ENCODE measurements at places on chromosomes 16 and 17.
A peak's percentile ranks its signal among the peaks of the same experiment; 100 is the strongest.

GRCh38 chr16:48244080-48244862 is at the start of gene LONP2:
LONP2 (plus strand) TSS chr16:48244300; CDS start chr16:48244389, 89 bp downstream.
- peak; percentile 92 for DNase-seq

- DNase-seq, result no peak
Measured at GRCh38 chr17:22142091-22142490, 449.8 kb downstream of the KCNJ18 start.

DNA sequence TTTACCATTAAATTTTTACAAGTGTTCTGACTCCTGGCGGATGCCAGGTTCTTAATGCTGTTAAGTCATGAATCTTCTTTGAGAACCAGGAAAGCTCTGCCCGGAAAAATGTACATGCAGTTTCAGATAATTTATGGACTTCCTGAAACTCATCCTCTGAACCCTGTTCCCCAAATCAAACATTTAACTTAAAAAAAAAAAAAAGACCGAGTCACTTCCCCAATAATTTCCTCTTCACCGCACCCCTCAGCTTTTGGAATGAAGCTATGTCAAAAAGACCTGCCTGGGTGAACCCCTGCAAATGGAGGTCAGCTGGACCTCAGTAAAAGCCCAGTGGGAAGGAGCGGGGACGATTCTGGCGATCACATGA is 15.0 kb downstream of the ZNF232 start:
- no peak for DNase-seq

DNA sequence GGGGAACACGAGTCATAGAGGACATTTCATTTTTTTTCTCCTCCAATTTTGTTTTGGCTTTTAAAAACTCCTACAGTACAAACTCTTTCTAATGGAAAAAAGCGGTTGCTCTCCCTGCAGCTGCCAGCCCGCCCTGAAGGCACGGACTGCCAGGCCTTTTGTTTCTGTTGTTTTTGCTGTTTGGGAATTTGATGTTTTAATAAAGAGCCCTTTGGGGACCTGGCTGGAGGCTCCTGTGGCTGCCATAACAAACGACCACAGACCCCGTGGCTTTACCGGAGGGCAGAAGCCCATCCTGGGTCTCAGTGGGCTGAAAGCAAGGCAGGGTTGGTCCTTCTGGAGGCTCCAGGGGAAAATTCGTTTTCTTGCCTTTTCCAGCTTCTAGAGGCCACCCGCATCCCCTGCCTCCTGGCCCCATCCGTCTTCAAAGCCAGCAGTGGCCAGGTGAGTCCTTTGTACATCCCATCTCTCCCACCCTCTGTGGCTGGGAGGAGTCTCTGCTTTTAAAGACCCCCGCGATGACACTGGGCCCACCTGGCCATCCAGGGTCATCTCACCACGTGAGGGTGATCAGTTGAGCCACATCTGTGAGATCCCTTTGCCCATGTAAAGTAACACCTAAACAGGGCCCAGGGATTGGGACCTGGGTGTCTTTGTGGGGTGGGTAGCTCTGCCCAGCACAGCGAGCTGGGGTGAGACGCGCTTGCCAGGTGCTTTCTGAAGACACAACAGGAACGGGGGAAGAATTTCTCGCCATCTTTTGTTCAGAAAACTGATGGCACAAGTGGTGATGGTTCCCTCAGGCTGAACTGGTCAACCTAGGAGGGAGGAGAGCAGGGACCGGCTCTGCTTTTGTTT is 113.9 kb downstream of the BANP start:
- DNase-seq, result no peak

DNA sequence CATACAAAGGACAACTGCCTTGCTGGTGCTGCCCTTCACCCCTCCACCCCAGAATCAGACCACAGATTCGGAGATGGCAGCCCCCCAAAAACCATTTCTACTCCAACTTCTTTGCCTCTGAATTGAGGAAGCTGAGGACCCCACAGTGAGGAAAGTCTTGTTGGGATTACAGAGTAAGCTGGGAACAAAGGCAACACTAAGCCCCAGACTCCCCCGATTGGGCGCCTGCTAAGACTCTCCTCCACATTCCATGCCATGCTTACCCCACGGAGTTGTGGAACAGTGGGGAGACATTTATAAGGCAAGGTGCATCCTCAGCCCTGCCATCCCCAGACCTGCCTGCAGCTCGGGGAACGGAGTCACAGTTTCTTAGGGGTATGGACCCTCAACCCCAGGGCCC is 1.9 kb downstream of the GIT1 start:
- DNase-seq, result no peak

- no peak for DNase-seq
Measured at GRCh38 chr16:12188061-12188934, 211.8 kb downstream of the SNX29 start.

- no peak for DNase-seq
Measured at GRCh38 chr16:82899731-82900450, 273.1 kb downstream of the CDH13 start.

DNA sequence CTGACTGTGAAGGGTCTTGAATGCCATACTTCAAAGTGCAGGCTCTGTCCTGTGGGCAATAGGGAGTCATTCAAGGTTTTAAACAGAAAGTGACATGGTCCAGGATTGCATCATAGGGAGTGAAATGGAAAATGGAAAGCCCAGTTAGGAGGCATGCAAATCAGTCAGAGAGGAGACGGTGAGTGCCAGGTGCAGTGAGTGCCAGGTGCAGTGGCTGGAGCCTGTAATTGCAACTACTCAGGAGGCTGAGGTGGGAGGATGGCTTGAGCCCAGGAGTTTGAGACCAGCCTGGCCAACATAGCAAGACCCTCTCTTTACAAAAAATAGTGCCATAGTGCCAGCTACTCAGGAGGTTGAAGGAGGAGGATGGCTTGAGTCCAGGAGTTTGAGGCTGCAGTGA is 35.2 kb upstream of the SIAH1 start:
- DNase-seq, result no peak
